Immature natural killer cell (primary cell): ENCODE measurements at places on chromosomes 13 and 19.

DNA sequence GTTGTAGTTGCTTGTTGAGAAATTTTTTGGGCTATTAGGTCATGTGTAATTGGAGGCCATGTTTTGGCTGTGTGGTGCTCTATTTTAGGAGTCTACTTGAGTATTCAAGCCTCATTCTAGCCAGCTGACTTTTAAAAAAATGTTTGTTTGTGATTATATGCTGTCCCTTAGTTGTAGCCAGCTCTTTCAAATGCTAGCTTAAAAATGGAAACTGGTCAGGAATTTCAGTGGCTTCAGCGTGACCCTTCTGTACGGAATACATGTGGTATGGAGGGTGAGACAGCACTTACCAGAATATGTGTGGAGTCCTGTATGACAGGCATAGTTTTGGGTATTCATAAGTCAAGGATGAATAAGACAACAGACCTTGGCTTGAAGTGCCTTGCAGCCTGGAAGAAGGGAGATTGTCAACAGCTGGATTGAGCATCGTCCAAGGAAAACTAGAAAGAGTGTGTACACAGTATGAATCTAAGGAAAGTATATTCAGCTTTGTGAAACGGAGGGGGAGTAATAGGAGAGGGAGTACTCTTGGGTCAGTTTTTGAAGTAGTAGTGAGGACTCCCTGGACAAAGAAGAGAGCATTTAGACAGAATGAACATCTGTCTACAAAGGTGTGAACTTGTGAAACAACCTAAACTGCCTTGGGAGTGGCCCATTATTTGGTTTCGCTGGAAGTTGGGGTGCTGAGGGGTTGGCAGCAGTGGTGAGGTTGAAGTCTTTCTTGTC, 20.0 kb upstream of the WTIP start:
- DNase-seq = no peak

GRCh38 chr13:34391076-34391475, 551.0 kb upstream of the NBEA start:
- no peak for DNase-seq

DNA sequence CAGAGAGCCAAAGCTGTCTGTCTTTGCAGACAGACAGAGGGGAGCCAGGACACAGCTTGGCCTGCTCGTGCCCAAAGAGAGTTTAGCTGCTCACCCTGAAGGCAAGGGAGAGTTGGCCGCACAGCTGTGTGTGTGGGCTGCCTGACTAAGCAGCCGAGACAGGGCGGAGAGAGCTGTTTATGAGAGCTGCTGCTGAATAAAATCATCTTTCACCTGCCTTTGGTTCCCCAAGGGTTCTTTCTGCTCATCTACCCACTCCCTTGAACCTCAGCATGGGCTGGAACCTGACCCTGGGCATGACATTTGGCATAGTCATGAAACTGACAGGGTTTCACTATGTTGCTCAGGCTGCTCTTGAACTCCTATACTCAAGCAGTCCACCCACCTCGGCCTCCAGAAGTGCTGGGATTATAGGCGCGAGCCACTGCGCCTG, 98.2 kb downstream of the RBM26 start:
- no peak for DNase-seq

DNA sequence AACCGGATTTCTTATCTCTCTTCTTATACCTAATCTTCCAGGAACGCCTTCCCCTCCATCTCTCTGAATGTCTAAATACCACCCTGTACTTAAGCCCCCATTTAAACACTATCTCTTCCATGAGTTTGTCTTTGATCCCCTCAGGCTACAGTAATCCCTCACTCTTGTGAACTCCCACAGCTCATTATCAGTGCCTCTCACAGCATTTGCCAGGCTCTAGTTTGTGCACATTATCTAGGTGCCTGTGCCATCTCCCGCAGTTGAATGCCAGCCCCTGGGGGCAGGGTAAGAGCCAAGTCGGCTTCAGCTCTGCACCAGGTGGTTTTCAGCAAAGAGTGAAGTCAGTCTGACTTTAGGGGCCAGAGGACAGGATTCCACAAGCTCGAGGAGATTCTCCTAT, 71.4 kb downstream of the FREM2 start:
- DNase-seq = no peak

DNA sequence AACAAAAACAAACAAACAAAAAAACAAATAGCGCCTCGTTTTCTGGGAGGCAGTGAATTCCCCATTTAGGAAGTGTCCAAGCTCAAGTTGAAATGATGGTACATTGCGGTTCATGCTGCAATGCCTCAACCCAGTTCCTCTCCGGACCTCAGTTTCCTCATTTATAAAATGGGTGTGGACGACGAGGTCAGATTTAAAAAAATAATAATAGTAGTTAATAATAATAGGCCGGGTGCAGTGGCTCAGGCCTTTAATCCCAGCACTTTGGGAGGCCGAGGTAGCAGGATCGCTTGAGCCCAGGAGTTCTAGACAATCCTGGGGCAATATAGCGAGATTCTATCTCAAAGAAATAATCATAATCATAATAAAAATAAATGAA, 15.5 kb upstream of the ERCC1 start:
- no peak for DNase-seq
